ENCODE measurements at places on chromosomes 3 and 15.

GRCh38 chr15:38054488-38054887, 120.0 kb downstream of the TMCO5A start:
- DNase-seq: no peak

DNA sequence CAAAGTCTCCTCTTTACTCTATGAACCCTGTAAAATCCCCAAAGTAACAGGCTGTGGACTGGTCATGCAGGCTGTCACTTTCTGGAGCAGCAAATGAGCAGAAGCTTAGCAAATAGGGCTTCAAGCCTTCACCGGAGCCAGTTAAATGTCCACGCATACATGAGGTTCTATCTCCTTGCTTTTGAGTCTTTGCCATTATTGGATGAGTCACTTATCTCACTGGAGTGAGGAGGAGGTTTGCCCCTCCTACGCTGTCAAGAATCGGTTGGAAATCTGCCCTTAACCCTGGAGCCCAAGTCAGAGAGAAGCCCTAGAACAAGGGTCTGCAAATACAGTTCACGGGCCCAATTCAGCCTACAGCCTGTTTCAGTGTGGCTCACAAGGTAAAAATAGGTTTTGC, 126.1 kb upstream of the CTNNB1 start:
- DNase-seq: no peak

DNA sequence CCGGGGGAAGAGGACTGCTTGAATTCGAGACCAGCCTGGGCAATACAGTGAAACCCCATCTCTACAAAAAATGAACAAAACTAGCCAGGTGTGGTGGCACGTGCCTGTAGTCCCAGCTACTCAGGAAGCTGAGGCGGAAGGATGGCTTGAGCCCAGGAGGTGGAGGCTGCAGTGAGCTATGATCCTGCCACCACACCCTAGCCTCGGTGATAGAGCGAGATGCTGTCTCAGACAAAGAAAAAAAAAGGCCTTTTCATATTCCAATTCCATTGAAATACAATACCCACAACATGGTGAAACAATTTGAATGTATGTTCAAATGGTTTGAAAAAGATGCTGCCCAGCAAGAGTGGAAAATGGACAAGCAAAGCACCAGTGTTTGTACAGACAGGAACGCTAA, 61.8 kb upstream of the ZNF148 start:
- DNase-seq: no peak

DNA sequence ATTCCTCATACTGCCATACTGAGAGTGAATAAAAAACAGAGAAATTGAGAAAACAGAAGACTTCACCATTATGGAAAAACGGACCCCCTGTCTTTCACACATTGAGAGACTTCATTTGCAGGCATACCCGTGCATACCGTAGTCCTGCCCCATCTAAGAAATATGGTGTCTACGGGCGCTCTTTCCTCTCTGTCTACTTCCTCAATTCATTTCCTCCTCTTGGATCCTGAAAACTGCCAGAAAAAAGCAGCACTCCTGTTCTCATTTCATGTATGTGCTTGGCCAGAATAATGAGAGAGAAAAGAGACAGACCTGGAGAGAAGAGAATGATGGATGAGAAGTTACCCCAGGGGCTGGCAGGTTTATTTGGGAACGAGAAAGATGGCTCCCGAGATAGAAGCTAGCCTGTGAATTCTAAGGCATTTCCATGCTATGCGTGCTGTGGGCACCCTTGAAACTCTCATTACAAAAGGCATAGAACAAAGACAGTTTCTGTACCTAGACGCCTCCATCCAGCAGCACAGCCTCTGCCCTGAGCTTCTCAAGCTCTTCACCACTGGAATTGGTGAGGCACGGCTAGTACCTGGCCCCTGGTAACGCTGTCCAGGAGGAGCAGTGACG, 62.5 kb upstream of the EPHB3 start:
- DNase-seq: no peak

DNA sequence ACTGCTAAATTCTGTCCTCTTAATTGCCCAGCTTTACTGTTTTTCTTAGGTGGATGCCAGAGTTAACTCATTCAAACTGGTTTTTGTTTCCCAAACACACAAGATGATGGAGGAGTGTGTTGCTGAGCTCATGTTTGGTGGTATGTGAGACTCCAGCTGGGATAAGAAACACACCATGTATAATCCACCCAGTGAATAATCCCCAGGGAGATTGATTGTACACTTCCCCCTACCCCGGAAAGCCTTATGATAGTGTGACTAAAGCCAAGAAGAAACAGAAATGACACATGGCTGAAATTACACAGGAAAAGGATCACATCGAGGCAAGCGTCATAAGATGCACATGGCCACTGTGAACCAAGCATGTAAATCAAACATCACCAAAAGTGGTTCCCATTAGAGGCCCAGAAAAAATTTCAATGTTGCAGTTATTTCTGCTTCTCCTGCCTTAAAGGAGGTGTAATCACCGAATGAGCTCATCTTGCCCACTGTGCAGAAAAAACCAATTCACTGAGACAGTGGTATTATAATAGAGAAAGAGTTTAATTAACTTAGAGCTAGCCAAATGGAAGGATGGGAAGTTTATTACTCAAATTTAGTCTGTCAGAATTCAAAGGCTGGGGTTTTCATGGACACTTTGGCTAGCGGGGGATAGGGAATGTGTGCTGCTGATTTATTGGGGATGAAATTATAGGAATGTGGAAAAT, 56.7 kb upstream of the MAGI1 start:
- DNase-seq: no peak

GRCh38 chr3:33146791-33147445, 33.1 kb downstream of the CRTAP start:
- no peak for DNase-seq

GRCh38 chr3:160637086-160637485, 39.9 kb upstream of the ARL14 start:
- DNase-seq: no peak

GRCh38 chr15:93085692-93086091, 3.3 kb downstream of the RGMA start:
- no peak for DNase-seq

DNA sequence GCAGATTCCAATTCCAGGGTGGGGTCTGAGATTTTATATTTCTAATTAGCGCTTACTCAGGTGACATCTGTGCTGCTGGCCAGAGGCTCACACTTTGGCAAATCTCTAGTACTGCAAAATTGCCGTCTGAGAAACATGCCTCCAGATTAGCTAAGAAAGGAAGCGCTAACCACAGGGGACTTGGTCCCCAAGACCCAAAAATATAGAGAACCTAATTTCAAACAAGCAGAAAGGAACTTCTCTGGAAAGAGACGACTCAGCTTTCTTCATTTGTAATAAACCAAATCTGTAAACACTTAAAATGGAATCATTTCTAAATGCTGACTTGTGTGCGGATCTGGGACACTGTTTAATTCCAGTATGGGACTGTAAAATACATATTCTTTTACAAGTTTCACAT, 55.7 kb downstream of the B3GNT5 start:
- DNase-seq: no peak

GRCh38 chr3:32969656-32970055, 18.2 kb downstream of the CCR4 start:
- DNase-seq: no peak

DNA sequence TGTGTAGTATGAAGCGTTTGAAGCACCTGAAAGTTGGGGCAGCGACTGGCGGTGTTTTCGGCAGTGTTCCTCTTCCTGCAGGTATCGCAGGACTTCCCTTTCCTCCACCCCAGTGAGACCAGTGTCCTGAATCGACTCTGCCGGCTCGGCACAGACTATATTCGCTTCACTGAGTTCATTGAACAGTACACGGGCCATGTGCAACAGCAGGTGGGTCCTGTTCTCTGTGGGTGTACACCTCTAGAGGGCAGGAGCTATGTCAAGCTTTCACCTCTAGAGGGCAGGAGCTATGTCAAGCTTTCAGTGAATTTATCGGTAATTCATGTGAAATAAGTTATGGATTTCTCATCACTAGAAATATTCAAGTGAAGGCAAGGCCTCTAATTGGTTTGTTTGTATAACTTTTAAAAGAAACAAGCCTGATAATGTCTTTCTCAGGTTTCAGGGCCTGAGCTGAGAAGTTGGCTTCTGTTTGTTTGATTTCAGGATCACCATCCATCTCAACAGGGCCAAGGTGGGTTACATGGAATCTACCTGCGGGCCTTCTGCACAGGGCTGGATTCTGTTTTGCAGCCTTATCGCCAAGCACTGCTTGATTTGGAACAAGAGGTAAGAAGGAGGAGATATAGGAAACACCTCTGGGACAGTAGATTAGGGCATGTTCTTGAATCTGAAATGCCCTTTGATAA, 5.3 kb downstream of the TUBGCP4 start:
- peak; percentile 22 for DNase-seq

DNA sequence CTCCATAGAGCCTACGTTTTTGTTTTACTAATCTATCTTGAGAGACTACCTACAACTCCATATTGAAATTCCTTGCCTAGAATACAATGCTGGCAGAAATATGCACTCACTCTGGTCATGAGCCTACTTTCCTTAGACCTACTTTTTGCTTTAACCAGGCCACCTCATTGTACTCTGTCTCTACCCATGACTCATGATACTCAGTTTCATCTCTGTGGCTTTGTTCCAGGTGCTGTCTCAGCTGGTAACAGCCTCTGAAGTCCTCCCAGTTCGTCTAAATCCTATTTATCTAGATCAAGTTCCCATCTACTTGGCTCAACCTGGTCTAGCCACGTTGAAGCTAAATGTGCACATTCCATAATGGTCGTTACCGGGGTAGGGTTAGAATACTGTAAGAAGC, 536.4 kb downstream of the RSL24D1 start:
- no peak for DNase-seq

GRCh38 chr3:184761075-184761841, 49.4 kb upstream of the MAGEF1 start:
- no peak for DNase-seq

- DNase-seq: no peak
These were observed 8.5 kb upstream of the MUC4 start for GRCh38 chr3:195820186-195820585.

DNA sequence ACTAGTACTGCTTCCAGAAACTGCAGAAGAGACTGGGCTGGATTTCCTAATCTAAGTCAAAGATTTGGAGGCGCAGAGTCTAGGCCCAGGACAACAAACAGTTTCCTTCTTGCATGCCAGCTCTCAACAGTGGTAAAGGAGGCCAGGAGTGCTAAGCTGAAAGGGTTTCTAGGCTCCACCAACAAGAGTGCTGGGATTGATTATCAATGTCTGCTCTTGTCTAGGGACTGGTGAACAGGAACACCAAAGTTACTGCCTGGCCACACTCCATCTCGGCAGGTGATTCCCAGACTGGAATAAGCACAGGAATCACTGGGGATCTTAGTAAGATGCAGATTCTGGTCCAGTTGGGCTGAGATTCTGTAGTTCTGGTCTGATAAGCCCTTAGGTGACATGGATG, 22.8 kb upstream of the FGD5 start:
- DNase-seq: no peak

- DNase-seq: no peak
These were observed 107.1 kb upstream of the TSC22D2 start for GRCh38 chr3:150300852-150301517.

DNA sequence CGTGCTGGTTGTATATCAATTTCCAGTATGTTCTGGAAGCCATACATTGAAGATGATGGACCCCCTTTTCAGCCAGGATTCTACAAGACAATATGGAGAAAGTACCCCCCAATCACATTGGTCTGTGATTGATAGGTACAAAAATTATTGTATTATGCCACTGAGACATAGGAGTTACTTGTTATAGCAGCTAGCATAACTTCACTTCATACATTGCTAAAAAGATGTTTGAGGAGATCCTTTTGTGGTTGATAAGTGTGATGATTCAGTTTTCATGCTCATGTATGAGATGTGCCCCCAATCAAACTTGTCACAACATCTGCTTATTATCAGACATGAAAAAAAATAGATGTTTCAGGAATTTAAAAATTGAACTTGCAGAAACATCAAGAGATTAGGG, 66.0 kb downstream of the GPD1L start:
- DNase-seq: no peak

DNA sequence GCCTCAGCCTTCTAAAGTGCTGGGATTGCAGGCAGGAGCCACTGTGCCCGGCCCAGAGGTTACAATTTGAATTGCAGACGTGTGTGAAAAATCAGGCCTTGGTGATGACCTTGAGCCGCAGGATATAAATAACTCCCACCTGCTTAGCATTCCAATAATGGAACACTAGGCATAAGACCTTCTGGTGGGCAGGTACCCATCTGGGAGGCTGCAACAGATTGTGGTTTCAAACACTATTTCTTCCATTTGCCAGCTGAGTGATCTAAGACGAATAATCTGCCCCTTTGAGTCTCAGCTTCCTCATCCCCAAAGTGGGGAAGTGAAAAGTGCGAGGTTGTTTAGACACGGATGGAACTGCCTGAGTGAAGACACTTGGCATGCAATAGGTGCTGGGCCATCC, 47.7 kb upstream of the HERC1 start:
- no peak for DNase-seq

DNA sequence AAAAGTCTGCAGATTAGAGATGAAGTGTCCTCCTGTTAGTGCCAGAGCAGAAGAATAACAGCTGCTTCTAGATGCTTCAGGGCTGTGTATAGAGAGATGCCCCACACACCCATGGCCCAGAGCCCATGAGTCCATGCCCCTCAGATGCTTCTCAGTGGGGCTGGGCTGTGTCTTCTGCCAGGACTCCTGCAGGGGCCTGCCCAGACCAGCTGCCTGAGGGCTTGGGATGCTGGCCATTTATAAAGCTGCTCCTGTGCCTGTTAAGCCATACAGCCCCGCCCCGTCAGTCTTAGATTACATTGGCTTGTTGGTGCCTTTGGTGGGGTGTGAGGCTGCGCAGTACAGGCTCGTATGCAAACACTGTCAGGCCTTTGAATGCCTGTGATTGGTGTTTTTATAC, 318.0 kb upstream of the CTDSPL start:
- DNase-seq: no peak

- no peak for DNase-seq
These were observed 11.8 kb downstream of the CPN2 start for GRCh38 chr3:194339356-194339755.

All from activated T-helper 1 cell treated with anti-CD3 and anti-CD28 coated beads, Interleukin-12 subunit alpha, Interleukin-12 subunit beta, Interleukin-2, Interleukin-4 antibody, amounts not matched to agents 30 ng/mL and 10 ng/mL and 1 ng/mL, durations not matched to agents 14 hours and 24 hours and 36 hours (primary cell).